ENCODE measurements at places on chromosomes 7 and 10.

DNA sequence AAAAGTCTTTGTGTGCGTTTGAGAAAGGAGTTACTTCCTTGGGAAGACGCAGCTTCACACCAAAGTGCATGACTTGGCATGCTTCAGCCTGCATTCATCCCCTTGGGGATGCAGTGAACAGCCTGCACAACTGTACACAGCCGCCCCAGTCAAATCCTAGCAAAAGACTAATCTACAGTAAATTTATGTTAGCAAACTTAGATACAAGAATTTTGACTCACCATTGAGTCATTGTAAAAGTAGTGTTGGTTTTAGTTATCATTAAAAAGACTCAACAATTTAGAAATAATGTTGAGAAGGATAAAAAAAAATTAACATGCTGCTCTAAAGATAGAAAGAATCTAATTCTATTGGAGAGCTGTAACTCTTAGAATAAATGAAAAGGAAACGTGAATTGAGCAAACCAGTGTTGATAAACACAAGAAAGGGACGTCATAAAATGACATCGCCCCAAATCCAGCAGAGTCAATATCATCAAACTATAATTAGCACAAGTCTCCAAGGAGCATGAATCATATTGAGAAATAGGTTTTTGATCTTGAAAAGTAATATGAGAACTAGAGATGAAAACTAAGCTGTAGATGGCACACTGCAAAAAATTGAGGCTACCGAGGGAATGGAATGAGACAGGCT, 11.9 kb upstream of the OPTN start:
- no peak for DNase-seq

GRCh38 chr10:85044-85443, 35.9 kb upstream of the TUBB8 start:
- no peak for DNase-seq

- no peak for DNase-seq
Observed at GRCh38 chr7:41921453-41921981, 218.6 kb upstream of the INHBA start.

DNA sequence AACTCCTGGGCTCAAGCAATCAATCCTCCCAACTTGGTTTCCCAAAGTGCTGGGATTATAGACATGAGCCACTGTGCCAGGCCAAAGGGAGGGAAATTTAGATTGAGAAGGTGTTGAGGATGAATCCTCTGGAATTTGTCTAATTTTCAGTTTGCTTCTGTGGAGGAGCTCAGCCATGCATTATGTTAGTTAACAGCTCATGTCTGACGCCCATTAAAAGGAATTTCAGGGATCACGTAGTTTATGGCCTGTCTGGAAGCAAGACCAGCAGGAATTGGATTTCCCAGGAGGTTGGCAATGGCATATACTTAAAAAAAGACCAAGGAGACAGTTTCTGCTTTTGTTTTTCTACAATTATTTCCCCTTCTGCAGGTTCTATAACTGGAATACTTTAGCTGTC, 165.7 kb downstream of the OTUD1 start:
- no peak for DNase-seq

GRCh38 chr10:125057158-125058001, 103.0 kb downstream of the CTBP2 start:
- DNase-seq, result no peak

DNA sequence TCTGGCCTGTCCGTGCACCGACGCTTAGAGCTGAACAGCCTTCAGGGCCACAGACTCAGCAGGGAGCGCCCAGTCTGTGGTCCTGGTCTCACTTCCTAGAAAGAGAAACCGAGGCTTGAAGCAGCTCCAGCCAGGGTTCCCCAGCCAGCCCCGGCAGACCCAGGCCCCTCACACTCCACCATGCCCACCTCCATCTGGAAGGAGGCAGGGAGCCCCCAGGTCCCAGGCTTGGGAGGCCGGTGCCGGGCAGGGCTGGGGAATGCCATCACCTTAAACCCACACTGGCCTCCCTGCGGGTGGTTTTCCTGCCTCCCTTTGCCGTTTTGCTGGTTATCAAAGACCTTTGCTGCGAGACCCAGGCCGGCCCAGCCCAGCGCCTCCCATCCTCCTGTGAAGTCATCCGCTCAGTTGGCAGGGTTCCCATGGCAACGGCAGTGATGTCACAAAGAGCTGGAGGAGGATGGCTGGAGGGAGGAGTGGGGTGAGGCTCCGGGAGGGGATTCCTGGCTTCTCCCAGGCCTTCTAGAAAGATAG, 24.0 kb downstream of the ELFN1 start:
- DNase-seq, result no peak

DNA sequence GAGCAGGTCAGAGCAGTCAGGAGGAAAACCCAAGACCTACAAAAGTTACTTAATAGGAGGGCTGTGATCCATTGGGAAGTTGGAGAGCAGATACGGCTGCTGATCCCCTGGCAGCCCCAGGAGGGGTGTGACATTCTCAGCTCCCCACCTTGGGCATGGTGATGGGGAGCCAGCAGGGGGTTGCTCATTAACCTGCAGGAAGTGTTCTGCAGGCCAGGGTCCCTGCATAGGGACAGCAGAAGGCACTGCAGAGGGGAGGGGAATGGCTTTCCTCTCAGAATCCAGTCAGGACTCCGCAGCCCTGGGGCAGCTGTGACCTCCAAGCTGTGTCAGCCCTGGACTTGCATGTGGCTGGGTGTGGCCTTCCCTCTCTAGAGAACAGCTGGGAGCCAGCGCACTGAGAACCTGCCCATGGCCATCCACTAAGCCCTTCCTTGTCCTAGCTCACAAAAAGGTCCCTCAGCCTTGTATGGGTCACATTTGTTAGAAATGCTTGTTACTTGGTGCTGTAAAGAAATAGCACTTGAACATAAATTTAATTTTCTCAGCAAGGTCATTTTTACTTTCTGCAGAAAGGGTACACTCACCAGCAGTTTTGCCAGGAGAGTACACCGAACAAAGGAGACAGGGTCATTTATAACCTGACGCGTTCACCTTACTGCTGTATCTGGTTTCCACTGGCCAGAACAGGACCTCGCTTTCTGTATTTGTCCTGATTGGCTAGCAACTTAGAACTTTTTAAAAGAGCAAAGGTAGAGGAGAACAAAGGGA, 169.6 kb downstream of the COBL start:
- no peak for DNase-seq

- DNase-seq, result no peak
Observed at GRCh38 chr7:149717481-149717880, 55.9 kb downstream of the ZNF467 start.

Measured in activated CD4-positive, alpha-beta T cell treated with anti-CD3 and anti-CD28 coated beads, Interleukin-2, amount 10 ng/mL, durations not matched to agents 24 days and 14 days (primary cell).